Stimulated activated CD4-positive, alpha-beta T cell treated with anti-CD3 and anti-CD28 coated beads, TNF-alpha, amount 100 ng/mL, for 24 hours (primary cell): ENCODE measurements at places on chromosomes 1 and 21.

DNA sequence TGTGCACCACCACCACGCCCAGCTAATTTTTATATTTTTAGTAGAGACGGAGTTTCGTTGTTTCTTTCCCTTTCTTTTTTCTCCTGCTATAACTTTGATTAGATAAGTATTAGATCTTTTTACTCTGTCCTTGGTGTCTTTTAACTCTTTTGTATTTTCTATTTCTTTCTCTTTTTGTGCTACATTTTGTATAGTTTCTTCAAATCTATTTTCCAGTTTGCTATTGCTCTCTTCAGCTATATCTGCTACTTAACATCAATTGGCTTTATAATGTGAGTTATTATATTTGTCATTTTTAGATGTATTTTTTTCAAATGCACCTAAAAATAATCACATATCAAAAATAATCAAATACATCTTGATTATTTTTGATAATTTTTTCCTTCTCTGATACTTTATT lies 16.0 kb upstream of the ERRFI1 start:
- DNase-seq = no peak

DNA sequence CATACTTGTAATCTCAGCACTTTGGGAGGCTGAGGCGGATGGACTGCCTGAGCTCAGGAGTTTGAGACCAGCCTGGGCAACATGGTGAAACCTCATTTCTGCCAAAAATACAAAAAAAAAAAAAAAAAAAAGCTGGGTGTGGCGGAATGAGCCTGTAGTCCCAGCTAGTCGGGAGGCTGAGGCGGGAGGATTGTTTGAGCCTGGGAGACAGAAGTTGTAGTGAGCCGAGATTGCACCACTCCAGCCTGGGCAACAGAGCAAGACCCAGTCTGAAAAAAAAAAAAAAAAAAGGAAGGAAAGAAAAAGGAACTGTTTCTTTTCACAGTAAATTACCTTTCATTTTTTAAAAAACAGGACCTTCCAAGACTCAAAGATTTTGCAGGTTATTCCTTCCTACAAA lies 29.5 kb downstream of the LIN9 start:
- DNase-seq = no peak

DNA sequence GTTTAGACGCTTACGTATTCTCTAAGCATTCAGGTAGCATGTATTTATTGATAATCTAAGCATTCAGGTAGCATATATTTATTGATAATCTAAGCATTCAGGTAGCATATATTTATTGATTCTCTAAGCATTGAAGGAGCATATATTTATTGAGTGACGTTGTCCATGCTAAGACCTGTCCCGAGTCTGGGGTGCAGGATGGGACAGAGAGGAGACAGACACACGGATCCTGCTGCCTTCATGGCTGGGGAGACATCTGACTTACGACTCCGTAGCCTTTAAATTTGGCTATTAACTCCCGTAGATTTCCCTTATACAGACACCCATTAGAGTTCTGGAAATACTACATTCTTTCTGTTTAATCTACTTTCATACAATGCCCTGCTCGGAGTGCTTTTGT lies 982 bp downstream of the SCCPDH start:
- DNase-seq = no peak

DNA sequence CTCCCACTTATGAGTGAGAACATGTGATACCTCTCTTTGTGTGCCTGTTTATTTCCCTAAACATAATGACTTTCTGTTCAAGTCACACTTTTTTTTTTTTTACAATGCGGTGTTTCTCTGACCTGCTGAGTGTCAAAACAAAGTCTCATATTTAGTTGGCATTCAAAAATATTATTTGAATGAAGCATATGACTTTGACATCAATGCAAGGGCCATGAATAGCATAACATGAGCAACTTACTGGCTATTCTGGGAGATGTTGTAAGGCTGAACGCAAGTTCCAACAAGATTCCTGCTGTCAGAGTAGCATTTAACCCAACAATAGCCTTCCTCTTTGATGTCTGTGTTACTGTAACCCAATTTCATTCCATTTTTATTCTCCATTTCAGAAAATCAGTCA lies 2.0 kb upstream of the KRTAP19-1 start:
- DNase-seq = no peak

DNA sequence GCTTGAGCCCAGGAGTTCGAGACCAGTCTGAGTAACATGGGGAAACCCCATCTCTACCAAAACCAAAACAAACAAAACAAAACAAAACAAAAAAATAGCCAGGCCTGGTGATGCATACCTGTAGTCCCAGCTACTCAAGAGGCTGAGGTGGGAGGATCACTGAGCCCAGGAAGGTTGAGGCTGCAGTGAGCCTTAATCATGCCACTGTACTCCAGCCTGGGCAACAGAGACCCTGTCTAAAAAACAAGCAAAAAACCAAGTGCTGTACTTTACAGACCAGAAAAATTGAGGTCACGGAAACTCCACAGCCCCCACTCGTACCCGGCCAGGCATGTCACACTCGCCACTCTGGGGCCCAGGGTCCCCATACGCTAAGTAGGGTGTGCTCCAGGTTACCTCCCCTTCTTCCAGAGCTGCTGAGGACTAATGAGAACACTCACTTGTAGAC lies 22.9 kb downstream of the ATP2B4 start:
- DNase-seq = no peak

DNA sequence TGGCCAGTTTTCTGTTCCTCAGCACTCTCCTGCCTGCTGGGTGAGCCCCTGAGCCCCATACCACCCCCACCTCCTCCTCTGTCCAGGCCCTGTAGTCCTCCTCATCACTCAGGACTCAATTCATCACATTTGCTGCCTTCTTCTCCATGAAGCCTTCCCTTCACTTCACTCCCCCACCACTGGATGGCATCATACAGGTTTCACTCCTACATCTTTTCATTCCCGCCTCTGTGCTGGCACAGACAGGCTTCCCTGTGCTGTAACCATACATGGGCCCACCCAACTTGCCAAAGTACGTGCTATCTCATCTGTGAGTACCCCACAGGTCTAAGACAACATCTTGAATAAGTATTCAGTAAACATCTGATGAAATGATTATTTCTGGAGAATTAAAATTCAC lies 56.9 kb downstream of the SLC45A1 start:
- DNase-seq = no peak

DNA sequence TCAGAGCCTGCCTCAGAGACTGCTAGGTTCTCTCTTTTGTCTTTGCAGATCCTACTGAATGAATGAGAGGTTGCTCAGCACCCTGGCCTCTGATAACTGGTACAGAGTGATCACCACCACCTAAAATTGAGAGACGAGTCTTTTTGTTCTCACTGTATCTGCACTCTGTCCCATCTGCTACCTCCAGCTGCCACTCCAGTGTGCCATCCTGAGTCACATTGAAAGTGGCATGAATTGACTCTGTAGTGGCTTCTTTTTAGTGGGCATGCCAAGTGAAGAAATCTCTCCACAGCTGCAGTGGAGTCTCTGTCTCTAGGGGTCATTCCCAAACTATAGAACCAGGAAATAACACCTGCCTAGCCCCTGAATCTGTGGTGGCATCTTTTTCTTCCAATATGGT lies 14.7 kb downstream of the CAMK1G start:
- DNase-seq = no peak

- no peak for DNase-seq
These were observed 94.8 kb downstream of the EBNA1BP2 start for GRCh38 chr1:43077273-43077672.

DNA sequence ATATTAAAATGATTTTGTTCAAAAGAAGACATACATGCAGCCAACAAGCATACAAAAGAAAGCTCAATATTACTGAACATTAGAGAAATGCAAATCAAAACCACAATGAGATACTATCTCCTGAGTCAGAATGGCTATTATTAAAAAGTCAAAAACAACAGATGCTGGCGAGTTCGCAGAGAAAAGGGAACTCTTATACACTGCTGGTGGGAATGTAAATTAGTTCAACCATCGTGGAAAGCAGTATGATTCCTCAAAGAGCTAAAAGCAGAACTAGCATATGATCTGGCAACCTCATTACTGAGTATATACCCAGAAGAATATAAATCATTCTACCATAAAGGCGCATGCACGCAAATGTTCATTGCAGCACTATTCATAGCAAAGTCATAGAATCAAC lies 126.0 kb upstream of the HMCN1 start:
- no peak for DNase-seq

- no peak for DNase-seq
These were observed 143.1 kb downstream of the PHTF1 start for GRCh38 chr1:113616156-113616555.

DNA sequence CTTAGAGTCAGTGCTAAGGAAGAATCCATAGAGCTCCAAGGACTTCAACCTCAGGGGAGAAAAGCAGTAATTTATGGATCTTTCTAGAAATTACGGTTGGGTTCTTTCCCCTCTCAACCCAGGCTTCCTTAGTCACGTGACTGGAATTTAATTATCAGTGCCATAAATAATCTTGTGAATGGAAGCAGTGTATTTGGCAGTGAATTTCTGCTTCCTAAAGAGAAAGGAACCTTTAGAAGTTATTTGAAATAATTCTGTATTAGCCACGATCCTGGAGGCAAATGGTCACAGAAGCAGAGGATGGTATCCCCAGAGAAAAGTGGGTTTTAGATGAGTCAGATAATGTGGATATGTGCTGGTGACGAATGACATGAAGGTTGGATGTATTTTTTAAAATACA lies 89.6 kb downstream of the NFIA start:
- DNase-seq = no peak

GRCh38 chr21:29888437-29888836 lies 51.4 kb downstream of the GRIK1 start:
- DNase-seq = no peak

DNA sequence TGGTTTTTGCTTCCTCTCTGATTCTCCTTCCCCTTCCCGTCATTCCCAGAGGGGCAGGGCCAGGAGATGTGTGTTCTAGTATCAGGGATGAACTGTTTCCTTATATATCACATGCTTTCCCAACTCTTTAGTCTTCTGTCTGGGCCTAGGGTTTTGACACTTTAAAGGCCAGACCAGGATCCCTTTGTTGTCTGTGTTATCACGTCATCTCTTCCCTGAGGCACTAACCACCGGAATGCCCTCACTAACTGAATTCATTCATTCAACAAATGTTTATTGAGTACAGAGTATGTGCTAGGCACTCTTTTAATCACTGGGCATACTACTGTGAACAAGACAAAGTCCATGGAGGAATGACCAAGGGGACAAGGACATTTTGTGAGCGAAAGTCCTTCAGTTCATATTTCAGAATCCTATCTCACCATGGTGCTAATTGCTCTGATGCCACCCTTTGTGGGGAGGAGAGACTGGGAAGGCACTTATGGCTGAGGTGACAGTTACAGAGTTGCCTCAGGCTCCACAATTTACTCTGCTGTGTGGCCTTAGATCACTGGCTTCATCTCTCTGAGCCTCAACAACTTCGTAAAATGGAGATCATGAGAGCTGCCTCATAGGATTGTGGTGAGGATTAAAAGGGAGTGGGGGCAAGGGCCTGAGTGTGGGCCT lies 12.0 kb upstream of the ZNF362 start:
- no peak for DNase-seq

- DNase-seq = no peak
These were observed 8.8 kb downstream of the BARHL2 start for GRCh38 chr1:90708236-90708786.

DNA sequence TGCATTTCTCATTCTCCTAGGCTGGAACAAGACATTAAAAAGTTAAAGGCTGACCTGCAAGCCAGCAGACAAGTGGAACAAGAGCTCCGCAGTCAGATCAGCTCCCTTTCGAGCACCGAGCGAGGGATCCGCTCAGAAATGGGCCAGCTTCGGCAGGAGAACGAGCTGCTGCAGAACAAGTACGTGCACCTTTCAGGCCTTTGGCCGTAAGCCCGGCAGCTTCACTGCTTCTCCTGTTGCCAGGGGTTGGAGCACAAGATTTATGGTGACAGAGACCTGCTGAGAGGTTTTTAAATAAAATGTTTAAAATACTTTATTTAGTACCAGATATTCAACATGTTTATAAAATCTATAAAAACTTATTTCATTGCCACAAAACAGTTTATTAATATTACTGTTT lies 53.4 kb downstream of the MACO1 start:
- DNase-seq = no peak

DNA sequence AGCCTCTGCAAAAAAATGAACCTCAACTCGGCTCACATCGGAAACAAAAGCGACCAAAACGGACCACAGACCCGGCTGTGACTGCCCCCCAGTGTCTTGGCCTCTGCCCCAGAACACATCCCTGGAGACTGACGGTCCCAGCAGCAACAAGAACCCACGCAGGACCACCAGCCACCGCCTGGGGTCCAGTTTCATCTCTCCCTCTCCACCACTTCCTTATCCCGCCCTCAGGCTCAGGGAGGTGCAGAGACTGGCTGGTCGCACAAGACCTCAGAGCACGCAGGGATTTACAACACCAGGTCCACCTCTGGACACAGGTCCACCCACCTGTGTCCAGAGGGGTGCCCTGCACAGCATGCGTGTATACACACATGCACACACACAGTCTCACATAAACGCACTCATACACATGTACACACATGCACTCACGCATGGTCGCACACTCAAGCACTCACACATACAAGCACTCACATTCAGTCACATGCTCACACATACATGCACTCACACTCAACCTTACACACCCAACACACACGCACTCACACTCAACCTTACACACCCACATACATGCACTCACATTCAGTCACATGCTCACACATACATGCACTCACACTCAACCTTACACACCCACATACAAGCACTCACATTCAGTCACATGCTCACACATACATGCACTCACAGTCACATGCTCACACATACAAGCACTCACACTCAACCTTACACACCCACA lies 18.6 kb upstream of the TMEM52 start:
- DNase-seq = no peak
